Midbrain (tissue), 1 donor: ENCODE measurements at places on chromosomes 11 and 22.

- DNase-seq: no peak
These were observed 38.0 kb downstream of the IGF2 start for GRCh38 chr11:2101171-2101675.

- DNase-seq: no peak
These were observed 18.4 kb upstream of the OSBPL5 start for GRCh38 chr11:3183523-3183922.

- no peak for DNase-seq
These were observed 11.3 kb upstream of the TH start for GRCh38 chr11:2182692-2183474.

DNA sequence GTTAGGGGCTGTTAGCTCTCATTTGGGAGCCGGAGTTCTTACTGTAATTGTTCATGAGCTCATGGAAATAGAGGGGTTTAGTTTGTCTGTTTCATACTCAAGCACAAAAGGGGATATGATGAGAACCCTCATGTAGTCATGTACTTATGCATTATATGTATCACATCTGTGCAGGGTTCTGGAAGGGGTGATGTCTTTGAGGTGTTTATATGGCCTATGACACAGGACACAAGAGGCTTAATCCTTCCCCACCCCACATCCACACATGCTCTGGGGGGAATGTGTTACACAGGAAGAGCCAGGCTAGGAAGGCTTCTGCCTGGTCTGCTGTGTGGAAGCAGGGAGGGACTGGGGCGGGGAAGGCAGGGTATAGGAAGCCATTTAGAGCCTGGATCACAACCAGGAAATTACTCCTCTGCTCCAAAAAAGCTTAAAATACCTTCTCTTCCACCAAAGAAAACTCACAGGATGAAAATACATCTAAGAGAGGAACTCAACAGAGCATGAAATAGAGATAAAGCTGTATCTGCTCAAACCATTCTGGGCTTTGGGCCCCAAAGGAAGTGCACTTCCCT, 316.1 kb downstream of the TMEM135 start:
- no peak for DNase-seq

DNA sequence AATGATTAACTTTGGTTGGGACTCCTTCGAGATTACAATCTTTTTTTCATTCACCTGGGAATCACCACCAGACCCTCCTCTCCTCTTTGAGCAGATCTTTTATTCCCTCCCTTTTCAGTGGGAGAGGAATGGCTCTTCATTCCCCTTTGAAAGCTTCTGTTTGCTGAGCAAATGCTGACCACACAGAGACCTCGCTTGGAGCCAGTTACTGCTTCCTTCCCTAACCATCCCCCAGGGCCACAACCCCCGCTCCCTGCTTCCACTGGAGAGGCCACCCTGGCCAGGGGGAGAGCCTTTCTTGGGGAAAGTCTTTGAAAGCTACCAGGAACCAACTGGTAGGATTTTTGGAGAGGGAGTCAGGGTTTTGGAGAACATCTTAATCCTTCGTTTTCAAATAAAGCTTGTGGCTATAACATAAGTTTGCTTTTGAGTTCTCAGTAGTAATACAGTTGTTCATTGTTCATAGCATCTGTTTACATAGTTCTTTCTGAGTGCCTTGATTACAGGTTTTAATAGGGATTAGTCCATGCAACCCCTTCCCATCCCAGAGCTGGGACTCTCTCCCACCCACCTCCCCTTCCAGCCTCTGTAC, 138.4 kb downstream of the DBX1 start:
- DNase-seq: no peak

DNA sequence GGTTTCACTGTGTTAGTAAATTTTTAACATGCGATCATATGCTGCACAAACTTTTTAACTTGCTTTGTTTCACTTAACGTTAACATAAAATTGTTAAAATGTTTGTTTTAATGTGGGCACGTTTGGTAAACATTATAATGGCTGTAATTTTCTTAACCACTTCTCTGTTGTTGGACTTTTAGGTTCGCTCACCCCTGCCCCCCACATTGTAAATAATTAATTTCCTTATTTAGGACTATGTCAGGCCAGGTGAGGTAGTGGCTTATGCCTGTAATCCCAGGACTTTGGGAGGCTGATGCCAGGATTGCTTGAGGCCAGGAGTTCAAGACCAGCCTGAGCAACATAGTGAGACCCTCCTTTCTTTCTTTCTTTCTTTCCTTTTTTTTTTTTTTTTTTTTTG, 6.7 kb upstream of the DIXDC1 start:
- no peak for DNase-seq

GRCh38 chr11:33060271-33060670, 20.9 kb downstream of the TCP11L1 start:
- no peak for DNase-seq

DNA sequence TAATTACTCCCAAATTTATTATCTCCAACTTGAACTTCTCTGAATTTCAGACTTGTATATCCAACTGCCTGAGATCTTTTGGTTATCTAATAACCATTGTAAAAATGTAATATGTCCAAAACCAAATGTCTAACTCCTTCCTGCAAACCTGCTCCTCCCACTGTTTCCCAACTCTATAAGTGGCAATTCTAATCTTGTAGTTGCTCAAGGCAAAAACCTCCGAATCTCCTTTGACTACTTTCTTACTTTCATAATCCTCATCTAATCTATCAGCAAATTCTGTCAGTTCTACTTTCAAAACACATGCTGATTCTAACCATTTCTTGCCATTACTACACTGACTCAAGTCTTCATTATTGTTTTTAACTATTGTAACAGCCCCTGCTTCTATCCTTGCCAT, 55.7 kb downstream of the FAM168A start:
- no peak for DNase-seq

DNA sequence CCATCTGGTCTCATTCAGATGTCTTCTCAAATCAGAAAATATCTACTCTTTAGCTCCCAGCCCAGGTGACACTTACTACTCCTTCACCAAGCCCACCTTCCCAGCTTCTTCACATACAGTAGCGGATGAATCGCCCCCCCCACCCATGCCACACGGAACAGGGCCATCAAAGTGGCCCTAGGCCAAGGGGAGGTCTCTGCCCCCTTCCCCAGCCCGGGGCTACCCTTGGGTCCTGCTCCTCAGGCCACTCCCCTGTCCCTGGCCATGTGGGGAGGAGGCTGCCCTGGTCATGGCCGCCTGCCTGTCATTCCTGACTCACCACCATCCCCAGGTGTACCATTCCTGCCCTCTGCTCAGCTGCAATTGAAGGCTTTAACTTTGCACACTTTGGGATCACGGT, 142.8 kb downstream of the NECTIN1 start:
- no peak for DNase-seq
